ENCODE measurements at places on chromosomes 16 and 17.

DNA sequence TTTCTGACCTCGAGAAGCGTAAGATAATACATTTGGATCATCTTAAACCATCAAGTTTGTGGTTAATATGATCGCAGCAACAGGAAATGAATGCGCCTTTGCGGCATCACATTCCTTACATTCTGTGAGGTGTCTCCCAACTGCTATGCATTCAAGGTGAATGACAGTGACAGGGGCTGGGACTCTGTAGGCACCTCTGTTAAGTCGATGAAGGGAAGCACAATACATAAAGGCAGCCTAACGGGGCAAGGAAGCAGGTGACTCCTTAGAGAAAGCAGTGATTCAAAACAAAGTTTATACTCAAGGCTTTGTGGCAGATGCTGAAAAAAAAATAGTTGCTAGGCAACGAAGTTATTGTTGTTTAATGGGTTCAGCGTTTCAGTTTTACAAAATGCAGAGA lies 21.6 kb upstream of the EVPL start:
- DNase-seq, result peak; percentile 28

DNA sequence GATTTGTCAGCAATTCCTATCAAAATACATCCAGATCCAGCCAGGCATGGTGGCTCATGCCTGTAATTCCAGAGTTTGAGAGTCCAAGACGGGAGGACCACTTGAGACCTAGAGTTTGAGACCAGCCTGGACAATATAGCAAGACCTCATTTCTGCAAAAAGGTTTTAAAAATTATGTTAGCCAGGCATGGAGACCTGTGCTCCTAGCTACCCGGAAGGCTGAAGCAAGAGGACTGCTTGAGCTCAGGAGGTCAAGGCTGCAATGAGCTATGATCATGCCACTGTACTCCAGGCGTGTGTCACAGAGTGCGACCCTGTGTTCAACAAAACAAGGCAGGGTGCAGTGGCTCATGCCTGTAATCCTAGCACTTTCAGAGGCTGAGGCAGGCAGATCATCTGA lies 215.2 kb downstream of the CPPED1 start:
- DNase-seq, result no peak

GRCh38 chr16:49600976-49601375 lies 227.4 kb downstream of the C16orf78 start:
- DNase-seq, result no peak

DNA sequence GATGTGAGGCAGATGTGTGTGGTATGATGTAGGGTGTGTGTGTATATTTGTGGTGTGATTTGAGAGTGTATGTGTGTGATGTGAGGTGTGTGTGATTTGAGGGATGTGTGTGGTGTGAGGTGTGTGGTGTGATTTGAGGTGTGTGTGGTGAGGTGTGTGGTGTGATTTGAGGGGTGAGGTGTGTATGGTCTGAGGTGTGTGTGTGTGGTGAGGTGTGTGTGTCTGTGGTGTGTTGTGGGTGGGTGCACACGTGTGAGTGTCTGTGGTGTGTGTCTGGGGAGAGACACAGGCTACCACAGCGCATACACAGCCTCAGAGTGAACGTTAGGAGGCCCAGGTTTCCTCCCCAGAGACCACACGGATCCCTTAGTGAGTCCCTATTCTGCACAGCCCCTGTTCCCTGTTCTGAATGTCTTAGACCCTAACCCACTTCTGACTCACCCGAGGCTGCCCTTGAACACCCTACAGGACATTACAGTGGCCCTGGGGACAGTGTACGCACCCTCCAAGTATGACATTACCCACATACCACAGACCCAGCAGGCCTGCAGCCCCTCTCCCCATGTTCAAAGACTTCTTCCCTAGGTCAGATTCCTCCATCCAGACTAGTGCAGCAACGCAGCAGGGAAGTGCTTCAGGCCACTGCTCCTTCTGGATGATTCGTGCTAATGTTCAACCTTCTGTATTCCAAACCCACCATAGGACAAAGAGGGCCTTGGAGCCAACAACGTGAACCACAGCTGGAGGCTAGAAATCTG lies 3.5 kb upstream of the RAB37 start:
- DNase-seq, result no peak

DNA sequence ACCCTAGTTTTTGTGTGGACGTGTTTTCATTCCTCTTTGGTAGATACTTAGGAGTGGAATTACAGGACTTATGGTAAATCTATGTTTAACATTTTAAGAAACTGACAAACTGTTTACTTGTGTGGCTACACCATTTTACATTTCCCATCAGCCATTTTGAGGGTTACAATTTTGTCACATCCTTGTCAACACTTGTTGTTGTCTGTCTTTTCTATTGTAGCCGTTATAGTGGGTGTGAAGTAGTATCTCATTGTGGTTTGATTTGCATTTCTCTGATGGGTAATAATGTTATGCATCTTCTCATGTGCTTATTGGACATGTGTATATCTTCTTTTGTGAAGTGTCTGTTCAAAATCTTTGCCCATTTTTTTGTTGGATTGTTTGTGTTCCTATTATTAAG lies 4.5 kb downstream of the FTO start:
- no peak for DNase-seq

DNA sequence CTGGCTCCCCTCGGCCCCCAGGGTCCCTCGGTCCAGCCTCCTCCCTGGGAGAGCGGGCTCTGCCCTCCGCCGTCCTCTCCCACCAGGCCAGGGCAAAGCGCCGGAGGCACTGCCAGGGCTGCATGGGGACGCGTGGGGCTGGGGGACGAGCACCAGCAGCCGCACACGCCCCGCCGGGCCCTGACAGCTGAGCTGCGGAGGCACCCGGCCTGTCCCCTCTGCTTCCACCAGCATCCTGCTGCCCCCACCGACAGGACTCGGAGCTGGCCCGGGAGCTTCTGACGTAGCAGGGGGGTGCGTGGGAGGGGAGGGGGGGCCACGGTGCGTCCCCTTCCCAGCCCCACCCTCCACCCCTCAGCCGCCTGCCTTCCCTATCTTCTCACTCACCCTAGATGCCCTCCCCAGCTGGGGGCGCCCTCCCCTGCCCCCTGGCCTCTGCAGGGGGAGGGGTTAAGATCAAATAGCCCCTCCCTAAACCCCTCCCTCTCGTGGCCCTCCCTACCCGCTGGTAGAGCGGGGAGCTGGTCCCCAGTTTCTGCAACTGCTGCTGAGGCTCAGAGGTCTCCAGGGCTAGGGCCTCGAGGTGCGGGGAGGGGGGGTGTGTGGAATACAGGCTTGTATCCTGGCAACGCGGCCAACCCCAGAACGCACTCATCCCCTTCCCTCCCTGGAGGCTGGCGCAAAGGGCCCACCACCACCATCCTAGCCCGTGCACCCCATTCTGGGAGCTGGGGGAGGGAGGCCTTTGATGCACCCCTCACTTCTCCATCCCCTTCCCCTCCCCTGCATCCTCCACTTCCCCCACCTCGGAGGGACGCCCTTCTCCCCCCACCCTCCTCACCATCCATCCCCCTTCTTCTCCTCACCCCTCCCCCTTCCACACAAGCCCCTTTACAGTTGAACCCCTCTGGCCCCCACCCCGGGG lies 1.0 kb downstream of the SRCIN1 start:
- DNase-seq, result no peak

GRCh38 chr17:15240644-15241043 lies 24.5 kb downstream of the PMP22 start:
- DNase-seq, result no peak

GRCh38 chr17:82751171-82751570 lies 694 bp upstream of the TBCD start:
- DNase-seq, result no peak

GRCh38 chr17:69084911-69085310 lies 24.2 kb upstream of the ABCA9 start:
- no peak for DNase-seq

DNA sequence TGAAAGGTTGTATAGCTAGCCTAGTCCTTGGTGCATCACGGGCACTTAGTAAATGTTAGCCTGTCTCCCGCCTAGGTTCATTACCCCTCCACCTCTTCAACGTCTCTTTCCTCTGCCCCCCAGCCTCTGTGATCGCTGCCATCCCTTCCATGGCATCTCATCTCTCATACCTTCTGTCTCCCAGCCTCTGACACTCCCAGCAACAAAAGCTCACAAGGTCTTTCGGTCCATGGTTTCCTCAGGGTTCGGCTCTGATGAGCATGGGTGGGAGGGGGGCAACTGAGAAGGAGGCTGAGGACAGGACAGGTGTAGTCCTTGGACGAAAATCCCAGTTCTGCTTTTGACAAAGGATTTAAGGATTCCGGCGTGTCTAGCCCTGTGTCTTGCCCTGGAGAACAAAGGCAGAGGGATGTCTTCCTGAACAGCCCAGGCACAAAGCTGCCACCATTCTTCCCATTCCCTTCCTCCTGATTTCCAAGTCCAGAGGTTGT lies 16.7 kb downstream of the CCR7 start:
- DNase-seq, result no peak

- DNase-seq, result peak; percentile 52
Observed at GRCh38 chr16:22358000-22358399, 16.4 kb downstream of the CDR2 start.

GRCh38 chr16:57534881-57535658 lies 1.3 kb downstream of the CCDC102A start:
- no peak for DNase-seq

- DNase-seq, result no peak
Observed at GRCh38 chr17:64107500-64108236, 22.3 kb downstream of the ERN1 start.

DNA sequence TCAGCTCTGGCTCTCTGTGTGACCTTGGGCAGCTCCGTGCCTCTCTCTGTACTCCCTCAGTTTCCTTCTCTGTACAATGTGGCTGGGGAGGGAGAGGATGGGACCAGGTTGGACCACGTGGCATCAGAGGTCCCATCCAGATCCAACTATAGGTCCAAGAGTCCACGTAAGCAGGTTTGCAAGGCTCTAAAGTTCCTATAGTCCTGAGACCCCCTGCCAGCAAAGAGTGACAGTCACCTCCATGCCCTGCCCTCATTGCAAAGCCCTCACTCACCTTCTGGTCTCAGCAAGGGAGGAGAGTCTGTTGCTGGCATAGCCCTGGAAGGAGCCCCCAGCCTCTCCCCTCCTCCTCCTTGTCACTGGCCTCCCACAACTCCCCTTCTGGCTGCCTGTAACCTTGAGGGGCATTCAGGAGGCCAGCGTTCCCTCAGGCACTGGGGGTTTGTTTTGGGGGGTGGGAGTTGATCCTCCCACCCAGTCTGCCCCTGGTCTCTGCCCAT lies 6.1 kb upstream of the DRC7 start:
- DNase-seq, result no peak

DNA sequence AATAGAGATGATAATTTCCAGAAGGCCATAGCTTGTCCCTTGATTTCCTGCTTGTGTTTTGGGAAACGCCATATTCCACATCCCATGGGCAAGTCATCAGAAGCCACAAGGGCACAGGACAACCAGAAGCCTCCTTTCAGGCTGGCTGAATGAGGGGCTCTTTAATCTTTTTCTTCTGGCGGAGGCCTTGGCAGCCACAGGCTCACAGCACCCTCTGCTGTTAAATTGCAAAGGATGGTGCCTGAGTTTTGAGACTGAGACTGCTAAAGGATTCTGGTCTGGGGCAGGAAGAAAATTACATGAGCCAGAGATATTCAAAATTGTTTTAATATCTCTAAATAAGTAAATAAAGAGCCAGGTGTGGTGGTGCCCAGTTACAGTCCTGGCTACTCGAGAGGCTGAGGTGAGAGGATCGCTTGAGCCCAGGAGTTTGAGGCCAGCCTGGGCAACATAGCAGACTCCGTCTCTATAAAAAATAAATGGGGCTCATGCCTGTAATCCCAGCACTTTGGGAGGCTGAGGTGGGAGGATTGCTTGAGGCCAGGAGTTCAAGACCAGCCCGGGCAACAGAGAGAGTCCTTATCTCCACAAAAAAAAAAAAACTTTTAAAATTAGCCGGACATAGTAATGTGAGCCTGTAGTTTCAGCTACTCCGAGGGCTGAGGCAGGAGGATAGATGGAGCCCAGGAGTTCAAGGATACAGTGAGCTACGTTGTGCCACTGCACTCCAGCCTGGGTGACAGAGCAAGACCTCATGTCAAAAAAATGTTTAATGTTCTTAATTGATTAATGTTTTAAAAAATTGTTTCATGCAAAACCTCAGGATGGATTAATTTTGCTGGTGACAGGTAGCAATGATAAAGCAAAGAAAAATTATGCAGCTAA lies 26.3 kb downstream of the AARSD1 start:
- no peak for DNase-seq

DNA sequence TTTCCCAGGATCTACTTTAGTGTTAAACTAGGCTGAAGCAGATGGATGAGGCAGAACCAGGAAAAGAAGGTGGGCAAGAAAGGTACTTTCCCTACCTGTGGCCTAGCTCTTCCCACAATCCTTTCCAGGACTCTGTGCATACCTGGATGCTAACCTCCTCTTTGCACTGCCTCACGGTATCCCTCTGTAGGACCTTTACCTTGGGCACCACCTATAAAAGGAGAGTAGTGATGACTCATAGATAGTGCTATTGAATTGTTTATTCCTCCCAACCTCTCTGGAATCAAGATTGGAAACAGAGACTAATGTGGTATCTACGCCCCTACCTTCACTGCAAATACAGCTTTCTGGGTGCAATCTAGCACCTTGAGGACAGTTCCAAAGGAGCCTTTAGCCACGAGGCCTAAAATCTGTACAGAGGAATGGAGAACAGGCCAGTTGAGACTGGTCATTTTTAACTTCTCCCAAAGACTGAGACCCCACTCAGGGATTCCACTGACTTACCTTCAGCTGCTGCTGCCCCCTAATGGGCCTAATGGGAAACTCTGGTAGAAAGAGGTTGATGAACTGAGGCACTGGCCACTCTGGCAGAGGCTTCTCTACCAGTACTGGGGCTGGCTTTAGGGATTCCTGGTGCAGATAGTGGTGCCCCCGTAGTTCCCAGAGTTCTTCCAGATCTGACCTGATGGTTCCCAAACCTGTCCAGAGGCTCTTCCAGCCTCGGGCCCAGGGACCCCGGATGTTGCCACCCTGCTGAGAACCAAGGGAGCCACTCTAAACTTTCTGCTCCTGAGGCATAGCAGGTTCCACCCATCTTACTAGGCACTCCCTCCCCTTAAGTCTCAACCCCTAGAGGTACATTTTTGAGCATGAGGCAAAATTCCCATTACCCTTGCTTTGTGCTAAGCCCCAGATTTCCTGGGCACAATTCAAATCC lies 781 bp downstream of the RSKR start:
- DNase-seq, result peak; percentile 46

DNA sequence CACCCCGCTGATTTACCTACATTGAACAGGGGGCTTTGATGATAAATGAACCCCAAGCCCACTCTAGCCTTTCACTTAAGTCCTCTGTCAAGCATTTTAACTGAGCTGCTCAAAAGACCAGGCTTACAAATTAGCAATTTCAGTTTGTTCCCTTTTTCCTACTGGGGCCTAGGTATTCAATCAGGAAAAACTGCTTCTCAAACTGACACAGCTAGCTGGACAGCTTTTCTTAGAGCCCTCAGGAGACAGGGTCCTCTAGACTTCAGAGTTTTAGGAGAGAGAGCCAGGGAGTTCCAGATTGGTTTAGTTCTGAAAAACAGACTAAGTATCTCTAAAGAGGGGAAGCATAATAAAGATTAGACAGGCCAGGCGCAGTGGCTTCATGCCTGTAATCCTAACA lies 6.2 kb upstream of the HEXIM2 start:
- DNase-seq, result no peak

GRCh38 chr16:1958715-1959268 lies 546 bp upstream of the NDUFB10 start:
- no peak for DNase-seq

DNA sequence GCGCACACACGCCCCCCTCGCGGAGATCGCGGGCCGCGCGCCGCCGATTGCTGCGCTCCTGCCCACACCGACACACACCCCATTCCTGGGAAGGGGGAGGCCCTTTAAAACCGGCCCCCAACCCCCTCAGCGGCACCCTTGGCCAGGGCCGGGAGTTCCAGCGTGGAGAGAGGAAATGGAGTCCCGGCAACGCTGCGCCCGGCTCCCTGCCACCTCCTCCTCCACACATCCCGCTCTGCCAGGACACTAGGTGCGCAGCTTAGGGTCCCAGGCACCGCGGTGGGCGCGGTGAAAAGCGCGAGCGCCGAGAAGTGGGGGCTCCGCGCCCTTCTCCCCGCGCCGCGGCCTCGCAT lies 397 bp downstream of the CDC42EP4 start:
- no peak for DNase-seq
